HT1080 (cell line): ENCODE measurements at places on chromosomes 2 and 18. TPM values are rescaled to one million over a fixed set of nuclear protein-coding genes. Genes with fewer than 3 reads are reported as not detected.

Gene MARCHF4
- 24.1 and 27.8 TPM in 2 replicates for total RNA-seq

DNA sequence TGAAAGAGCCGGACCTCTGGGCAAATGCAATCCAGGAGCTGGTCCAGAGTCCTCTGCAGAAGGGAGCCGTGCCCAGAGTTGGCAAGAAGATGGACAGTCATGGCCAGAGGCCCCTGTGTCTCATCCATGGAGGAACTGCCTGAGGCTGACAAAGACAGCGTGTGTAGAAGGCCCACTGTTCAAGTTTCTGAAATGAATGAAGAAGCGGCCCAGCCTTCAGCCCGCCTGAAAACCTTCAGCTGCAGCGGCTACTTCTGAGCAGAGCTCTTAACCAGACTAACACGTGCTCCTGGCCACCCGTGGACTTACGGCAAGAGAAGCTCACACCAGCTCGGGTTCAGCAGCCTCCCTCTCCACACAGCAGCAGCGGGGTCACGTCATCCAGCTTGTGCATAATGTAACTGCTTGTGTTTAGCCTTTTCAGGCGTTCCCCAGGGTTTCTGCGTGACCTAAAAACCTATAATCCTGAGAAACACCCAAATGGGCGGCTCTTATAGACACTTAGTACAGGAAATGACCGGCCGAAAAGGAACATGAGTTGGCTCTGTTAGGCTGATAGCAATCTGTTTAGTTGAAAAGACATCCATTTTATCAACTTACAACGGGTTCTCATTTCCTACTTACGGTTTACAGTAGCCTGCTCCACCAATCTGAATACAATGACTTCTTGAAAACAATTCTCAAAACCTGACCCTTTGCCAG lies at the start of gene FAM124B:
TSS of gene FAM124B (minus strand) at position 467 of the 702 bp plus-strand sequence. CDS start at position 128, 339 bp downstream.
- DNase-seq: no peak

DNA sequence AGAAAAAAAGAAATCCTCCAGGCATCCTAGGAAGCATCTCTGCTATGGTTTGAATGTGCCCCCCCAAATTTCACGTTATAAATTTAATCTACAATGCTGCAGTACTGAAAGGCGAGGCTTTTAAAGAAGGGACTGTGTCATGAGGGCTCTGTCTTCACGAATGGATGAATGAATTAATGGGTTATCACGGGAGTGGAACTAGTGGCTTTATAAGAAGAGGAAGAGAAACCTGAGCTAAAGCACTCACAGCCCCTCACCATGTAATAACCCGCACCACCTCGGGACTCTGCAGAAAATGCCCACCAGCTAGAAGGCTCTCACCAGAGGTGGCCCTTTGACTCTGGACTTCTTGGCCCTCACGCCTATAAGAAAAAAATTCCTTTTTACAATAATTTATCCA lies 27.6 kb downstream of the RNU4ATAC start:
- DNase-seq: no peak

DNA sequence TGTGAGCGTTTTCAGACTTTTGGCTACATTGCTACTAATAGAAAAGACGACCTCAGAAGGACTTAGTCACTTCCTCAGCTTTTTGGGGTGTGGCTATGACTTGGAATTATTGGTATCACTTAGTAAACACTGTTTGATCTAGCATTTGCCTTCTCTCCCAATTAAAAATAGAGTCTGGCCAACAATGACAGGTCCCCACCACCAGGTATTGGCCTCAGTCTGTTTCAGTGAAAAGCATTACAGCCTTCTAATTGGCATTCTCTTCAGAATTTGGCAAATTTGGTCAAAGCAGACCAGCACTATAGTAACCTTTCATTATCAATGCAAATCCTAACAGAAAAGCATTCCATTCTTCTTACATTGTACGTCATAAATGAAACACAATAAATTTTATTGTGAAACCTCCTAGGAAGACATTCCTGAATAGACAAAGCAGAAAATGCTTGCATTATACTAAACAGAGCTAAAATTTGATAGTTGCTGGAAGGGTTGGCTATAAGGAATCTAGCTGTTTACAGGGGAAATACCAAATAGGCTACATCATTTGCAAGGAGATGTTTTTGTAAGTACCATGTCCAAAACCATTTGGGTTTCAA lies 613.9 kb downstream of the IRS1 start:
- DNase-seq: peak; percentile 79

GRCh38 chr2:162330881-162331280 lies 12.4 kb upstream of the IFIH1 start:
- DNase-seq: no peak

- no peak for DNase-seq
Observed at GRCh38 chr2:188678882-188679281, 295.3 kb upstream of the COL3A1 start.
